ENCODE measurements at places on chromosomes 2 and 18. TPM values are rescaled to one million over a fixed set of nuclear protein-coding genes. Genes with fewer than 3 reads are reported as not detected.

Gene TEX44
- total RNA-seq = not detected

Gene RSAD2
- total RNA-seq = 35.0 TPM

Gene ROCK2
- 22.1 TPM for total RNA-seq

Gene GKN1
- total RNA-seq = not detected

Gene CYB5A
- total RNA-seq = 17.4 TPM

Gene CIDEA
- total RNA-seq = not detected

Gene TNFAIP6
- not detected for total RNA-seq

Gene ANKRD62
- not detected for total RNA-seq

Gene TLX2
- 1.1 TPM for total RNA-seq

Gene IL36RN
- total RNA-seq = not detected

Gene CREG2
- 0.45 TPM for total RNA-seq

Gene REG3G
- not detected for total RNA-seq

Gene CYS1
- total RNA-seq = 0.70 TPM

Gene CRYBA2
- not detected for total RNA-seq

Gene ALPP
- total RNA-seq = not detected

Gene NIF3L1
- total RNA-seq = 28.4 TPM

Gene DSG4
- not detected for total RNA-seq

Gene COL6A3
- 0.80 TPM for total RNA-seq

Gene MERTK
- 0.27 TPM for total RNA-seq

Gene ELOA2
- not detected for total RNA-seq

Gene FBXO15
- 0.41 TPM for total RNA-seq

Gene ST6GAL2
- total RNA-seq = not detected

Gene LCT
- 0.64 TPM for total RNA-seq

Gene DLX2
- not detected for total RNA-seq

Gene CFAP65
- not detected for total RNA-seq

Gene CKAP2L
- total RNA-seq = 43.2 TPM

Gene ATL2
- 54.5 TPM for total RNA-seq

Gene CYTIP
- 203 TPM for total RNA-seq

Gene SNTG2
- total RNA-seq = 0.57 TPM

Gene DES
- not detected for total RNA-seq

Gene TUBA3E
- not detected for total RNA-seq

Gene ZRANB3
- 7.3 TPM for total RNA-seq

Gene NOSTRIN
- total RNA-seq = not detected

Gene GPR39
- total RNA-seq = not detected
